ENCODE measurements at places on chromosomes 13 and 19. TPM values are rescaled to one million over a fixed set of nuclear protein-coding genes. Genes with fewer than 3 reads are reported as not detected.
A peak's percentile ranks its signal among the peaks of the same experiment; 100 is the strongest.

Gene GRK1
- total RNA-seq: not detected

DNA sequence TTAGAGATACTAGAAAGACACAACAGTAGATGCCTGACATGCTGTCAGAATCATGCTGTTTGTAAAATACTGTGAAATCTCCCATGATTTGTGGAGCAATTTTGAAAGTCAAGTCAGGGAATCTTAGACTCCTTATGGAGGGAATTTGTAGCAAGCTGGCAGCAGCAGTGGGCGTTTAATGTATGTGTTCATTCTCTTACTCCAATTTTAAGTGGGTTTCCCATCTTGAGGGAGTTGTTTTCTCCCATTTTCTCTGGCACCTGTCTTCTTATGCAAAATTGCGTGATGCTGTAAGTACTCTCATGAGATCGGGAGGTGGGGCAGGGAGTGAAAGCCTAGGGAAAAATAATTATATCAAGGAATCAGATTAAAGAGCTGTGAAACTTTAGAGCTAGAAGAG lies 16.0 kb upstream of the GTF2F2 start:
- peak; percentile 6 for DNase-seq

GRCh38 chr13:71727662-71728061 lies 139.3 kb downstream of the DACH1 start:
- no peak for DNase-seq

Gene ZNF284
- 3.8 TPM for total RNA-seq

Gene EMC10
- total RNA-seq: 47.1 TPM

Gene CPB2
- not detected for total RNA-seq

DNA sequence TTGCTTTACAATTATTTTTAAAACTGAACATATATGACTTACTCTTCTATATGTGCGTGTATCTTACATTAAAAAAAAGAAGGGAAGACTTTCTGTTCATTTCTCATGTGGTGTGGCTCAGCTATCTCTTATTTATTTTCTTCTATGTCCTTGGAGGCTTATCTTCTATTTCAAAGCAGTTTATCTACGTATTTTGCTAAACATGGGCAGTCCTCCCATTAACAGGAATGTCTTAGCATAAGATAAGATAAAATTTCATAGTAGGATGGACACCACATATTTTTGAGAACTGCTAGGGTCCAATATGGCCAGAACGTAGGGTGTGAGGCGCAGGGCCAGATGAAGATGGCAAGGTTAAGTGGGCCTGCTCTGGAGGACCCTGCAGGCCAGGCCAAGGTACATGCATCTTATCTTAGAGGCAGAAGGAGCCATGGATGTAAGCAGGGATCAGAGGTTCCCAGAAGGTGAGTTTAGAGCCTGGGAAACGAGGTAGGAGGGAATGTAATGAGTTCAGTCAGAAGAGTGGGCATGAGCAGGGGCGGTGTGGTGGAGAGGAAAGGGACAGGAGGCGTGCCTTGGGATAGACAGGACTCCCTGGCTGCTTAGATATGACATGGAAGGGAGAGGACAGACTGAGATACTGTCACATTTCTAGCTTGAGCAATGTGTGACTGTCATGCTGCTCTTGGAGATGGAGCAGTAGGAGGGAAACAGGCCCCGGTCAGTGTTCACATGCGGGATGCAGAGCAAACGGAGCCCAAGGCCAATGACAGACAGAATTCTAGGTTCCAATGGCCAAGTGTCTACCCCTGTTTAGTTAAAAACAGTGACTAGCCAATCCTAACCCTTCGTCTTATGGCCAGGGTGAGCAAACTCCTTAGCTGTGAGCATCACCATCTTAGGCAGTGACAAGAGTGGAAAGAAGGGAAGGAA lies 68.6 kb upstream of the MEDAG start:
- DNase-seq: no peak

- no peak for DNase-seq
These were observed 141.7 kb downstream of the LACC1 start for GRCh38 chr13:44021422-44021821.

DNA sequence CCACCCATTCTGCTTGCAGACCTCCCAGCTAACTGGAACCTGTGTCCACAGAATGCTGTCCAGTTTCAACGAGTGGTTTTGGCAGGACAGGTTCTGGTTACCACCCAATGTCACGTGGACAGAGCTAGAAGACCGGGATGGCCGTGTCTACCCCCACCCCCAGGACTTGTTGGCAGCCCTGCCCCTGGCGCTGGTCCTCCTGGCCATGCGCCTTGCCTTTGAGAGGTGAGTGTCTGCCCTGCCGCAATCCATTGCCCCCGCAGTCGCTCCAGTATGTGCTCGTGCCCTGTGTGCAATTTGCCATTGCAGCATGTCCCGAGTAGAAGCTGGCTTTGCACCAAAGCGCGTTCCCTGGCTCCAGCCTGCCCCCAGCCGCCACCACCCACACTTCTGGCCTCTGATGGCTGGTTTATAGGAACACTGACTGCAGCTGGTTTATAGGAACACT lies 41.9 kb downstream of the CERS4 start:
- DNase-seq: peak; percentile 83

Gene HIF3A
- not detected for total RNA-seq

DNA sequence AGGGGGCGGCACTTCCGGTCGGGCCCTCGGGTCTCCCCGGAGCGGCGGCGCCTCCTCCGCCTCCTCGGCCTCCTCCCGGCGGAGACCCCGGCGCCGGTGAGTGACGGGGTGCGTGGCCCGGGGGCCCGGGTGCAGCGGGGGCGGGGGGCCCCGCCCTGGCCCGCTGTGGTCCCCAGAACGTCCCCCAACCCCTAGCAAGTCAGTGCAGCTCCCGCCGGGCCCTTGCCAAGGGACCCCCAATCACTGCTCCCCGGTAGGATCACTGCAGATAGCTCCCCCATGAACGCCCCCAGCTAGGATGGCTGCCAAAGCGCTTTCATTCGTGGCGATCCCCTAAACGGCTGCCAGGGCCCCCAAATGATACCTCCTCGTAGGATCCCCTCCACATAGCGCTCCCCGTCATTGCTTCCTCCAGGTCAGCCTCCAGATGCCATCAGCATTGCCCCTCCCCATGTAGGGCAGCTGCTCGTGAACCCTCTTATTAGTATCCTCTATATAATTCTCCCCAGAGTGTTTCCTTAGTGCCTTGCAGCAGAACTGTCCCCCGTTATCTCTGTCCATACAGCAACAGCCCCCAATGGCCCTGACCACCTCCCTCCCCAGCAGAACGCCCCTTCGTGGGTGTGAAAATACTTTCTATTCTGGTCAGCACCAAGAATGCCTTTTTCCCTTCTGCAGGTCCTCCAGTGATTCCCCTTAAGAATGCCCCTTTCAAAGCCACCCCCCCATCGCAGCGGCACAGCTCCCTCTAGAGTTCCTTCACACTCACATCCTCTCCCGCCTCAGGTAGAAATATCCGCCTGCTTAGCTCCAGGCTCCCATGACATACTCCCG lies at the start of gene ZNF865:
Gene ZNF865, plus strand, starts transcription at position 11 of the 834 bp plus-strand sequence. CDS start 7,972 bp downstream, outside the sequence.
- DNase-seq: peak; percentile 98

Gene ZNF626
- 19.9 TPM for total RNA-seq

DNA sequence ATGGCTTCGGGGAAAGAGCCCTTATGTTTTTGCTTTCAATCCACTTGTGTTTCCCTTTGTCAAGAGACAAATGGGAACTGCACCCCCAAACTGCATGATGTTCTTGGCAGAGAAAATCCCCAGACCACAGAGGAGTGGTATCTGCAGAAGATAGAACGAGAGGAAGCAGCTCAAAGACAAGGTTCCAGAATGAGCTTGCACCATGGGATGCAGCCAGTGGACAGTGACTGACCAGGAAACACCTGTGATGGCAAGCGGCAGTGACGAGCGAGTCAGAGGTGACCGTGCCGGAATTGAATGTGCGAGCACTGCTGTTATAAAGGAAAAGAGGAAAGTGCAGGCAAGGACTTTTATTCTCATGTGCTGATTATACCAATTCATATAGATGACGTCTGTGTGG lies 46.3 kb downstream of the IRS2 start:
- no peak for DNase-seq

DNA sequence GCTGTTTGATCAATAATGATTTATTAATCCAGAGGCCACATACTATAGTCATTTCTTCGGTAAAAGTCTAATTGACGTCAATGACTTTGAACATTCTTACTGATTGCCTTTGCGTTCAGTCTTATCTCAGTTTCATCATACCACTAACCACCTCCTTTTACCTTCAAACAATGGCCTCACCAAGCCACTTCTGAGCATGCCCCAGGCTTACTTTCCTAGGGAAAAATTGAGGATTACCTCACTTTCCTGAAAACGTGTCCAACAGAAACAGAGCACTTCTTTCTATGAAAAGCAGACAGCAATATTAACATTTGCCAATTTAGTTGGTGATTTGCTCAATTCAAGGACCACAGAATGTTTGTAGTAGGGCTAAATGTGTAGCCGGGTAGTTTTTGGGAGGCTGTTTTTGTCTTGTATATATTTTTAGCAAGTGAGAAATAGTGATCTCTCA lies 157.6 kb downstream of the KLF5 start:
- peak; percentile 68 for DNase-seq

GRCh38 chr13:43284162-43284561 lies 260.8 kb downstream of the DNAJC15 start:
- DNase-seq: no peak

Gene ACP4
- not detected for total RNA-seq

- peak; percentile 98 for DNase-seq
These were observed 18.7 kb downstream of the GADD45B start for GRCh38 chr19:2494447-2495129.

Gene GARIN5A
- total RNA-seq: 0.29 TPM

GRCh38 chr19:33443638-33444561 lies 70.4 kb downstream of the CEBPG start:
- DNase-seq: peak; percentile 76

DNA sequence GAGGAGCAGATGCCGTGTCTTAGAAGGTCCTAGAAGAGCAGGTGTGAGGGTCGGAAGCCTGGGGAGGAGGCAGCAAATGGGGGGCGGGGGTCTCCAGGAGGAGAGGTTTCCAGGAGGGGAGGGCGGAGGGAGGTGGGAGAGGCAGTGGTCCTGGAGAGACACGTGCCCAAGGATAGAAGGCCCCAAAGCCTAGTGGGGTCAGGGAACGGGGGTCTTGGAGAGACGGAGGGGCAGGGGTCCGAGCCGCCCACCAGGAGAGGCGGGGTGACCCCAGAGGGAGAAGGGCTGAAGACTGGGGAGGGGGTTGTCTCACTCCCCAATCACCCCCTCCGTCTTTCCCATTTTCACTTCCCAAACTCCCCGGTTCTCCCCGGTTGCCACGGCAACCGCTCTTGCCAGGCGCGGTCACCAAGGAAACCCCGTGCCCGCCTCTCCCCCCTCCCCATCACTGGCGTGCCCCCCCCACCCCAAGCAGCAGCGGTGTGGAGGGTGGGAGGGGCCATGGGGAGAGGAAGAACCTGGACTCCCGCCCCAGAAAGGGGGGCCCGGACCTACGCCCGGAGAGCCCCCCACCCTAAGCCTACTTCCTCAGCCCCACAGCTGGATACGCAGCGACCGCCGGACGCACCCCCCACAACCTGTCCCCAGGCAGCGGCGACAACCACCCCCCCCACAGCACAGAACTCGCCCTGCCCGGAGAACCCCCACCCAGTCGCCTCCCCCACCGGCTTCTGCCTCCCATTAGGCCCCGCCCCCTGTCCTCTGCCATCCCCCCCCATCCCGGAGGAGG lies 988 bp downstream of the LRRC4B start:
- peak; percentile 68 for DNase-seq

Gene SLC17A7
- under 0.01 TPM for total RNA-seq

DNA sequence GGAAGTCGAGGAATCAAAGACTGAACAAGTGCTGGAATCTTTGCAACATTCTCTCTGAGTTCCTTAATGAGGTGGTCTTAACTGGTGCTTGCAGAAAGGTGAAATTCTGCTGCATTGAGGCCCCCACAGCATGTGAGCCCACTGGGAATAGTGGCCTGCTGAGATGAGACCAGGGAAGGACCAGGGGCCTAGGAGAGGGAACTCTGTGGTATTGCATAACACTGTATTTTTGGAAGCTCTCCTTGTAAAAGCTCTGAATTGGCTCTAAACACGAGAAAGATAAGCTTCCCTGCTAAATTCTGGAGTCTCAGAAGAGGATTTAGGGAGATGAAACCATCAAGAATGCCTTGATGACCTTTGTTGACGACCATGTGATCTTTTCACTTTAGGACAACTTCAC lies 100.4 kb upstream of the TSC22D1 start:
- no peak for DNase-seq

Gene FCHO1
- not detected for total RNA-seq

Gene FFAR2
- not detected for total RNA-seq

DNA sequence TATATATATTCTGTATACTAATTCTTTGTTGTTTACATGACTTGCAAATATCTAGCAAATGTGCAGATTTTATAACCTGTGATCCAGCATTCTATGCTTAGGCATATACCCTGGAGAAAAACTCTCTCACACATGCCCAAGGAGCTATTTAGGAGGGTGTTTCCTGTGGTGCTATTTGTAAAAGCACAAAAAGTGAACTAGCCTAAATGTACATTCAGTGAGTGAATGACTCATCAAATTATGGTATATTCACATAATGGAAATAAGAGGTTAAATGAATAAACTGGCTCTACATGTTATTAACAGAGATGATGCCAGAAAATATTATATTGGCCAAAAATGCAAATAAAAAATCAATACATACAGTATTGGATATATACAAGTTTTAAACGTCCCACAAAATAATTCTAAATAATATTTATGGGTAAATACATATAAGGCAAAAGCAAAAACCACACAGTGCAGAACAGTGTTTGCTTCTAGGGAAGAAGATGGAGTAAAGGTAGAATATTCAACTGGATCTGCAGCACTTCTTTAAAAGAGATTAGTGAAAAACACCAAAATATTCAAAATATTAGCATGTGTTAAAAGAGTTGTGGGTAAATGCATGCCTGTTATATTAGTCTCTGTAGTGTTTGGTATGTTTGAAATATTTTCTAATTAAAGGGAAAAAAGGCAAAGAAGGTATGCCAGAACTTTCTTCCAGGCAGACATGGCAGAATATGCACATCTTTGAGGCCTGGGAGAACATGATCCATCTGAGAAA lies 344.7 kb downstream of the KLF5 start:
- DNase-seq: peak; percentile 25

Gene DCLK1
- total RNA-seq: 132 TPM

Gene MIDN
- total RNA-seq: 19.9 TPM

DNA sequence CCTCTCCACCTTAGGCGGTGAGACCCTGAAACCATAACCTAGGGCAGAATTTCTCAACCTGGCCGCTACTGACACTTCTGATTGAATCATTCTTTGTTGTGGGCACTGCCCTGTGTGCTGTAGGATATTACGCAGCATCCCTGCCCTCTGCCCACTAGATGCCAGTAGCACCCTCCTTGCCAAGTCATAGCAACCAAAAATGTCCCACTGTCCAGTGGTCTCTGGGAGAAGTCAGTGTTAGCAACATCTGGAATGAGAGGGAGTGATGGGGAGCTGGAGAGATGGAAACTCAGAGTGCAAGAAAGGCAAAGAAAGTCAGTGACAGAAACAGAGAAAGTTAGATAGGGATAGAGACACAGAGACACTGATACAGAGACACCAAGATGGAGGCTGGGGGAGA lies 13.6 kb downstream of the KLK4 start:
- DNase-seq: no peak

Gene GIPC3
- total RNA-seq: under 0.01 TPM

- DNase-seq: no peak
These were observed 19.1 kb downstream of the ZNF264 start for GRCh38 chr19:57210381-57210780.

Measured in osteoblast (primary cell).